ENCODE measurements at places on chromosomes 11 and 22. TPM values are rescaled to one million over a fixed set of nuclear protein-coding genes. Genes with fewer than 3 reads are reported as not detected.

OR51B5 gene
- 0.29 TPM for total RNA-seq

- DNase-seq, result no peak
These were observed 243.4 kb upstream of the POU2AF2 start for GRCh38 chr11:111001986-111002611.

GRCh38 chr11:35404388-35404775 is 15.0 kb downstream of the SLC1A2 start:
- DNase-seq, result peak; percentile 43

- DNase-seq, result no peak
These were observed 349.8 kb upstream of the PITPNB start for GRCh38 chr22:28268850-28269249.

GRCh38 chr11:36257351-36257750 is 31.9 kb downstream of the COMMD9 start:
- no peak for DNase-seq

TYR gene
- total RNA-seq, result not detected

DNA sequence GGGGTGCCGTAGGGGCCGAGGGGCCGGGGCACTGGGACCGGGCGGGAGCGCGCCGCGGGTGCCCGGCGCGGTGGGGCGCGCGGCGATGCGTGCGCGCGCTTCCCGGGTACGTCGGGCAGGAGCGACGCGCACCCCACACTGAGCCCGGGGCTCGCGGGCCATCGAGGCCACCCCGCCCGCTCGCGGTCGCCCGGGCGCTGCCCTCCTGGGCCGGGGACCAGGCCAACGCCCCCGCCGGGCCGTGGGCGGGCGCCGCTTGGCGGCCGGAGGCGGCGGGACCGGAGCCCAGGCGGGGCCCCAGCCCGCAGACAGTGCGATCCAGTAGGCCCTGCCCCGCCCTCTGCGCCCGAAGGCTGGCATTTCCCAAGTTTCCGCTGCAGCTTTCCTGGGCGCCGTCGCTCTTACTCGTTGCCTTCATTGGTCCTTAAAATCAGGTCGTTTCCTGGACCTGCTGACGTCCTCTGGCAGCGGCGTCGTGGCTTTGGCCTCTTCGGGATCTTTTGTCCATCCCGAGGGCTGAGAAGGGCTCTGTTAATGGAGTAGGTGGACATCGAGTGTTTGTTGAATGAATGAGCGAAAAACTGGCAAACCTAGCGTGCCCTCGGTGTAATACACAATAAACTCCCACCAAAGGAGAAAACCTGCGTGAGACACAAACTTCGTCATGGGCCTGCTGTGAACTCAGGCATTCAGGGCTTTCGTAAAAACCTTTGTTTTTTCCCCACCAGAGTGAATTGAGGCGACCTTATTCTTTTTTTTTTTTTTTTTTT is 638 bp downstream of the PARVA start:
- peak; percentile 75 for DNase-seq

Measured in left lung (tissue), 14 donors.